ENCODE measurements at places on chromosomes 5 and 9.
A peak's percentile ranks its signal among the peaks of the same experiment; 100 is the strongest.

DNA sequence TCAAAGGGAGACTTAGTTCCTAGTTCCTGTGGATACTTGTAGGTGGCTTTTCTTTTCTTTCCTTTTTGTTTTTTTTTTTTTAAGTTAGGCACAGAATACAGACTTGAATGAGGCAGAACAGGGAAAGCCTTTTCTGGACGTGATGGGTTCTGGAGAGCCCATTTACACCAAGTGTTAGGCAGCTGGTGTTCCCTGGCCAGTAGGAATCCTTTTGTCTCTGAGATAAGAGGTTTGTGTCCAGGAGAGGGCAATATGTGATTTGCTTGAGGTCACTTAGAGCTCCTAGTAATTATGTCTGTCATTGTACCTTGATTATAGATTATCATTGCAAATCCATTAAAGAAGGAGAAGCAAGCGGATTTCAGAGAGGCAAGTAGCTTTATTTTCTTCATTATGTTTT is 9.1 kb downstream of the MEGF10 start:
- no peak for DNase-seq

- DNase-seq, result no peak
Observed at GRCh38 chr9:9719373-9720112, 893.3 kb downstream of the PTPRD start.

DNA sequence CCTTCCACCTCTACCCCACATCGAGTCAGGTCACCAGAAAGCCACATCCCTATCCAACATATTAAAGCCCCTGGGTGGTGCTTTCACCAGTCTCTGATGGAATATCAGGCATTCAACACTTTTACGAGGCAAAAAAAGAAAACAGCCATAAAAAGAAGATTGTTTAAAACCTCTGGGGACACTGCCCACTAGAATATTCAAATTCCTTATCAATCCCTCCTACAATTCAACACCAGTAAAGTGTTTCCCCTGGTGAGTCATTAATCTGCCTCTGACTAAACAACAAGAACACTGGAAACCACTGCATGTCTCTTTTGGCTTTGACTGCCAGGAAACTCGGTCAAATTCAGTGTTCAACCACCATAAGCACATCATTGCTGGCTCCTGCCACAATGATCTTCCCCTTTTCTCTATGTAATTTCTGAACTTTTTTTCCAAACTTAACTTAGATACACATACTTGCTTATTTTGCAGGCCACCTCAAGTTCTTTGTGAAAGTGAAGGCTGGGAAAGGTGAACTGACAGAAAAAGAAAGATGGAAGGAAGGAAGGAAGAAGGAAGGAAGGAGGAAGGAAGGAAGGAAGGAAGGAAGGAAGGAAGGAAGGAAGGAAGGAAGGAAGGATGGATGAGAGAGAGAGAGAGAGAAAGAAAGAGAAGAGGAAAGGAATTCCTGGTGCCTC is 105.3 kb downstream of the PAX5 start:
- DNase-seq, result peak; percentile 76

DNA sequence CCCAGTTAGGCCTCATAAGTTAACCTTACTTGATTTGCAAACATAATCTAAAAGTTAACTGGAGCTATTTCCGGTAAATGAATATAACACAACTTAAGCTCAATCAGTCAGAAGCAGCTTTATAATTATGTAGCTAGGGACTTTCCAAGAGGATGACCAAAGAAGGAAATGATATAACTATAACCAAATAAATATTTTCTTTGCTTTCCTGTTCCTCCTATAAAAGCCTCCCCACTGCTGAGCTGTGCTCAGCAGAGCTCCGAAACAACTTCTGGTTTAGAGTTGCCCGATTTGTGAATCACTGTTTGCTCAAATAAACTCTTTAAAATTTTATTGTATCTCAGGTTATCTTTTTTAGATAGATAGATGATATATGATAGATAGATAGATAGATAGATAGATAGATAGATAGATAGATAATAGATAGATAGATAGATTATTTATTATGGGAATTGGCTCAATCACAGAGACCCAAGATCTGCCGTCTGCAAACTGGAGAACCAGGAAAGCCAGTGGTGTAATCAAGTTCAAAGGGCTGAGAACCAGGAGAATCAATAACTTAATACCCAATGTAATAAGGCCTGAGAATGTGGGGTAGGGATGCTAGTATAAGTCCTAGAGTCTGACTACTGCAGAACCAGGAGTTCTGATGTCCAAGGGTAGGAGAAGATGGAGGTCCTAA is 19.3 kb upstream of the TMEM161B start:
- DNase-seq, result no peak

GRCh38 chr5:177440990-177441780 is 5.4 kb upstream of the PRR7 start:
- no peak for DNase-seq

DNA sequence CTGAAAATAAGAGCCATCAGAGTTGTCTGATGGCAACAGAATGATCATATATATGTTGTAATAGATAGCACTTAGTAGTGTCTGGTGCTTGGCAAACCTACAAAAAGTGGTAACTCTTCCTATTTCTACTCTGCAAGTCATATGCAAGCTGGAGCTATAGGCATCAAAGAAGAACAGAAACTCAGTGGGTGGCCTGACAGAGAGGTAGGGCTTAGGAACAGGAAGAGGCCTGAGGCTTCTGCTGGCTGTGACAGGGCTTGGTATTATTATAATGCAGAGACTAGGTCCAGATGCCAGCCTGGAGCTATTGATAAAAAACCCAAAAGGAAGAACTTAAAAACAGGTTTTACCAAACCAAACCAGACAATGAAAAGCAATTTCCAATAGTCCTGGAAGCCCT is 4.4 kb upstream of the DIAPH1 start:
- no peak for DNase-seq

- no peak for DNase-seq
Observed at GRCh38 chr5:118968406-118968911, 19.9 kb downstream of the DTWD2 start.

DNA sequence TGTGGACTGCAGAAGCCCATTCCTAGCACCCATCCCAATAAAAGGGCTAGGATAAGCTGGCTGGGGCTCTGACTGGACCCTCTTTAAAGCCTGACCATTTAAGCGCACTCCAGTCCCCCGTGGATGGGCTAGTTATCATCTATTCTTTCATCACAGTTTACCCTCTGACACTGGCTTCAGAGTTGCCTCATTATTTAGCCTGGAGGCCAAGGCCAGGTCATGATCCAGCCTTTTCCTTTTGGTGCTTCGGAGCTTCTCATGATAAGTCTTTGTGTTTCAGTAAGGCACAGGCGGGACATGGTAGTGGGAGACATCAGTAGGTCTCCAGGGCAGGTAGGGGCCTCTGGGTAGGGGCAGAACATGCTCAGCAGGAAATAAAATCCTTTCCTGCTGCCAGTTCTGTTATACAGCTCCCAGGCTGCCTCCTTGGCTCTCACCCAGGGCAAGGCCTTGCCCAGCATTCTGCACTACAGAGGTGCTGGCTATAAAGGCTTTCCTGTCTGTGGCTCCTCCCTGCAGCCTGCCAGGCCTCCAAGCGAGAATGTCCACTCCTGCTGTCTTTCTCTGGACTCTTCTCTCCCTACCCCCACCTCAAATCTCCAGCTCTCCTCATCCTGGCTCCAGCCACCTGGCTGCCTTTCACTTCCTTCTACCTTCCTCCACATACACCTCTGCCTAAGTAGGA is 128.8 kb downstream of the FSTL4 start:
- DNase-seq, result no peak

DNA sequence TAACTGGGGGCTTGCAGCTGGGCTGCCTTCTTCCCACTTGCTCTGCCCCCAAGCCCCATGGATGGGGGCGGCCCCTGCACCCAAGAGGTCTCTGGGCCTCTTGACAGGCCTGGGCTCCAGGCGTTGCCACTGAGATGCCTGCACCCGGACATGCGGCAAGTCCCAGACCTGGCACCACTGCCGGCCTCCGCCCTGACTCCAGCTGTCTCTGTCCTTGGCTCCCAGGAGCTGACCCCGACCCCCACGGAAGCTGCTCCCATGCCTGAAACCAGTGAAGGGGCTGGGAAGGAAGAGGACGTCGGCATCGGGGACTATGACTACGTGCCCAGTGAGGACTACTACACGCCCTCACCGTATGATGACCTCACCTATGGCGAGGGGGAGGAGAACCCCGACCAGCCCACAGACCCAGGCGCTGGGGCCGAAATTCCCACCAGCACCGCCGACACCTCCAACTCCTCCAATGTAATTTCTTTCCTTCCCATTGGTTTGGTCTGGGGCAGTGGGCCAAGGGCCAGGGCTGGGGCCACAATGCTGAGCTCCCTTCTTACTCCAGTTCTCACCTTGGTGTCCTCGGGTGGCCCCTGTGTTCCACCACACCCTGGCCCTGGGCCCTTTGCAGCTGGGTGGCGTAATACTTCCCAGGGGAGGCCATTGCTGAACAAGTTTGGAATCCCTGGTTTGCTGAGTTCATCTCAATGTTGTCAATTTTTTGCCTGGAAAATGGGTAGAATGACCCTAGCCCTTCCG is 88.6 kb downstream of the COL5A1 start:
- DNase-seq, result no peak
